ENCODE measurements at places on chromosomes 2 and 18. TPM values are rescaled to one million over a fixed set of nuclear protein-coding genes. Genes with fewer than 3 reads are reported as not detected.

The FAM110C gene
- total RNA-seq, result 0.72 TPM

The OSR1 gene
- not detected for total RNA-seq

The TBR1 gene
- total RNA-seq, result 0.05 TPM

- no peak for DNase-seq
- H3K4me1 ChIP-seq, result no peaks in the 10 kb centered on the region
- no peak overlapping the region for H3K4me3 ChIP-seq
- H3K36me3 ChIP-seq, result no peaks in the 10 kb centered on the region
- peaks cover 27% of the 10 kb centered on the region for H3K27me3 ChIP-seq
Observed at GRCh38 chr2:71464389-71464788, 11.0 kb downstream of the DYSF start.

DNA sequence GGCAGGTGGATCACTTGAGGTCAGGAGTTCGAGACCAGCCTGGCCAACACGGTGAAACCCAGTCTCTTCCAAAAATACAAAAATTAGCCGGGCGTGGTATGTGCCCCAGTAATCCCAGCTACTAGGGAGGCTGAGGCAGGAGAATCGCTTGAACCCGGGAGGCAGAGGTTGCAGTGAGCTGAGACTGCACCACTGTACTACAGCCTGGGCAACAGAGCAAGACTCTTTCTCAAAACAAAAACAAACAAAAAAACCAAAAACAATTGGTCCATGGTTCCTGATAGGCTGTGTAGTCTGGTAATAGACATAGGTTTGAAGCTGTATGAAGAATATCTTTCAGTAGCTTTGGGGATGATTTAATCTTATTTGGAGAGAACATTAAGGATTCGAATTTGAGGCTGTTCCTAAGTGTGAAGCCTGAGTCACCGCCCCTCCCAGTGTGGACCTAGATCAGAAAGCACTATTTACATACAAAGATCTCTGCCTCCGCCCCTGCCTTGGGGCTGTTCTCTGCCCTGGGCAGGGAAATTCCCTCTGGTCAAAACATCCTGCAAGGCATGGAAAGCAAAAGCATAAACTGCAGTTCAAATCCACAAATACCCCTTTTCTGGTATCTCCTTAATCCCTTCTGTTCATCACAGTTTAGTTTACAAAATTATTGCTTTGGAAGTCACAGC lies 52.8 kb upstream of the PMAIP1 start:
- peak overlapping the region; percentile 53 for H3K4me3 ChIP-seq
- peak; percentile 49 for DNase-seq

DNA sequence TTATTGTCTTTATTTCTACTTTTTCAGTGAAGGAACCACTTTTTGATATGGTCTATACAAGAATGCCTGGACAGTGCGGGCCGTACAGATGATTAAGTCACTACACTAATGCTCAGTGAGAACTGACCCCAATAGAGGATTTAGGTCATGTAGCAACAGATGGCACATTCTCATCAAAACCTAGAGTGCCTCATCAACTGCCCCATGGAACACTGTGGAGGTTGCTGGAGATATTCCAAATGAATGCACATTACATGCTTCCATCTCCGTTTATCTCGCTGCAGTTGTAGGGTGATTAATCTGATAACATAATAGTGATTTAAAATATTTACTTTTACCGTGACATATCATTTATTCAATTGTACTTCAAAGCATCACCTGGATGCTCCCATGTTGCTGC lies 41.8 kb upstream of the COPS8 start:
- no peak for DNase-seq
- H3K4me3 ChIP-seq, result no peak overlapping the region
- H3K36me3 ChIP-seq, result peaks cover 4% of the 10 kb centered on the region
- no peak overlapping the region for H3K27ac ChIP-seq
- peaks cover 7% of the 10 kb centered on the region for H3K27me3 ChIP-seq
- H3K4me1 ChIP-seq, result no peaks in the 10 kb centered on the region

DNA sequence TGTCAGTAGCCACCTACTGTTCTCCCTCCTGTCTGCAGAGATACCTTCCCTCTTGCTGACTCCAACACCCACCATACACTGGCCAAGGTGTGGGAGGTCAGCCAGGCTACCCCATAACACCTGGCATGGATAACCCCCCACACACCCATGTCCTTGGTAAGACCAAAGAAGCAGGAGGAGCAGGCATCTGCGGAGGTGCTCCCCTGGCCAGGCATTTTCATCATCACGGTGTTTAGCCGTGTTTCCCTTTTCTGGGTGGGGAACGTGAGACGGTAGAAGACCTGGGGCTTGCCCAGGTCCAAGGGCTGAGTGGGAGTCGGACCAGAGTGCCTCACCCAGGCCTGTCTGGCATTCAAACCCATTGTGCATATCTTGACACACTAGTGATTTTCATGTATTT lies 150.3 kb downstream of the SMAD7 start:
- H3K27me3 ChIP-seq, result no peaks in the 10 kb centered on the region
- no peak overlapping the region for H3K27ac ChIP-seq
- H3K4me3 ChIP-seq, result no peak overlapping the region
- no peaks in the 10 kb centered on the region for H3K36me3 ChIP-seq
- peaks cover 54% of the 10 kb centered on the region for H3K4me1 ChIP-seq

DNA sequence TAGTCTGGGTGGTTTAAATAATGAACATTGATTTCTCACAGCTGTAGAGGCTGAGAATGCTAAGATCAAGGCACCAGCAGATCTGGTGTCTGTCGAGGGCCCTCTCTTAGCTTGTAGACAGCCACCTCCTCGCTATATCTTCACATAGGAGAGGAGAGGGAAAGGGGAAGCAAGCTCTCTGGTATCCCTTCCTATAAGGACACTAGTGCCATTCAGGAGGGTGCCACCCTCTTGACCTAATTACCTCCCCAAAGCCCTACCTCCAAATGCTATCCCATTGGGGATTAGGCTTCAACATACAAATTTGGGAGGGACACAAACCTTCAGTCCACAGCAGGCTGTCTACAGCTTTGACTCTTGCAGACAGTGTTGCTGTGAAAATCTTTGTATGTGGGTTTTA lies 76.7 kb downstream of the BOLA3 start:
- no peak for DNase-seq
- H3K27ac ChIP-seq, result no peak overlapping the region
- peaks cover 20% of the 10 kb centered on the region for H3K4me1 ChIP-seq
- H3K36me3 ChIP-seq, result peaks cover 6% of the 10 kb centered on the region

GRCh38 chr2:15819562-15820256 lies 120.6 kb upstream of the MYCN start:
- H3K36me3 ChIP-seq, result no peaks in the 10 kb centered on the region
- H3K27ac ChIP-seq, result no peak overlapping the region
- H3K4me1 ChIP-seq, result no peaks in the 10 kb centered on the region
- H3K27me3 ChIP-seq, result peaks cover 47% of the 10 kb centered on the region
- no peak overlapping the region for H3K4me3 ChIP-seq

The FAM237A gene
- total RNA-seq, result not detected

DNA sequence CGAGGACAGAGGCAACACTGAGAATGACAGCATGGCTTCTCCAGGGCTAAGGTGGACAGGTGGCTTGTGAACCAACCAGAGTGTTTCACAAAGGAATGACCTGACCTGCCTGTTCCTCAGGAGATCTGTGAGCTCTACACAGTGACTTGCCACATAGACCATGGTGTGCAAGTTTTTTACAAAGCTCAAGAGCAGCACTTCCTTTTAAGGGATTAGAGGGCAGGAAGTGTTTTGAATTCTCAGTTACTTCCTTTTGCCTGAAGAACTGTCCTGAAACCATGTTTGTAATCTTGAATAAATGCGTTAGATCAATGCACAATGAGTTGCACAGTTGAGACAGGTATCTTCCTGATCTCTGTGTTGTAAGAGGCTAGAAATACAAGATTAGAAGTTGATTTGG lies 421.9 kb downstream of the THSD7B start:
- H3K4me3 ChIP-seq, result no peak overlapping the region
- H3K36me3 ChIP-seq, result no peaks in the 10 kb centered on the region
- no peaks in the 10 kb centered on the region for H3K4me1 ChIP-seq
- DNase-seq, result no peak

- peak overlapping the region; percentile 83 for H3K27ac ChIP-seq
- H3K4me3 ChIP-seq, result peak overlapping the region; percentile 54
- no peak for DNase-seq
Observed at GRCh38 chr18:48813833-48814489, 136.8 kb downstream of the SMAD7 start.

DNA sequence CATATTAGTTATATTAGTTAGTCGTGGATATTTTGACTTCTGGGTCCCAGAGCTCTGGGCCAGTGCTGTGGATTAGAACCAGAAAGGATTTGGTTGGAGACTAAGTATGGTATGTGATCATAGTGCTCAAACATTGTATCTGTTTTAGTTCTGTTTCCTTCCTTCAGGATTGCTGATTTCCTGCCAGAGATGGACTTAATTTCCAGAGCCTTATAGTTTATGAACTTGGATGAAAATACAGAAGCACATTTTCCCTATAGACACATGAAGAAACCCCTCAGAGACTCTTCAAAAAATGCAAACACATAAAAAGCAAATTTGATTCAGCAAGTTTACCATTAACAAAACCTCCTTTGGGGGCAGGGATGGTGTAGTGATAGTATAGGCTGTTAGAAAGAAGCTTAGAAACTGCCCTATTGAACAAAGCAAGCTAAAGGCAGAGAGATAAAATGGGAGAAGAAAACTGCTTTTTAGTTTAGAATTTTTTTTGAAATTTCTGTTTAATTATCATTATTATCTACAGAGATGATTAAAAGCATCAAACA lies 88.7 kb upstream of the EFEMP1 start:
- no peak overlapping the region for H3K4me3 ChIP-seq
- H3K4me1 ChIP-seq, result no peaks in the 10 kb centered on the region
- no peak for DNase-seq
- H3K27me3 ChIP-seq, result no peaks in the 10 kb centered on the region

The FBXO15 gene
- 1.0 TPM for total RNA-seq

DNA sequence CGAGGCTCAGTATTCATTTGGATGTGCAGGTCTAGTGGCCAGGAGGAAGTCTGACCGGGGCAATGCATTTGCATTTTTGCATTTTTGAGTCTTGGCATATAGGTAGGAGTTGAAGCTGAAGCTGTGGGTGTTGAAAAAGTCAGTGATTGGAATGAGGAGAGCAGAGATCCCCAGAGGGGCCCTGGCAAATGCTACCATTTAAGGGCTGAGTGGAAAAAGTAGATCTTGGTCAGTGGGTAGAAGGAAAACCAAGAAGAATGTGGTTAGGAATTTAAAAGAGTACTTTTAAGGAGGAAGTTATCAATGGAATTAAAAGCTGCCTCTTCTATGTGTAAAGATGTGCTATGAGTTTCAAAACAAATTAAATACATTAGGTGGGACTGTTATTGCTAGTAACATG lies 143.0 kb downstream of the ZEB2 start:
- peaks cover 56% of the 10 kb centered on the region for H3K4me1 ChIP-seq
- no peaks in the 10 kb centered on the region for H3K36me3 ChIP-seq
- no peak for DNase-seq

The ZNF516 gene
- total RNA-seq, result 13.2 TPM

DNA sequence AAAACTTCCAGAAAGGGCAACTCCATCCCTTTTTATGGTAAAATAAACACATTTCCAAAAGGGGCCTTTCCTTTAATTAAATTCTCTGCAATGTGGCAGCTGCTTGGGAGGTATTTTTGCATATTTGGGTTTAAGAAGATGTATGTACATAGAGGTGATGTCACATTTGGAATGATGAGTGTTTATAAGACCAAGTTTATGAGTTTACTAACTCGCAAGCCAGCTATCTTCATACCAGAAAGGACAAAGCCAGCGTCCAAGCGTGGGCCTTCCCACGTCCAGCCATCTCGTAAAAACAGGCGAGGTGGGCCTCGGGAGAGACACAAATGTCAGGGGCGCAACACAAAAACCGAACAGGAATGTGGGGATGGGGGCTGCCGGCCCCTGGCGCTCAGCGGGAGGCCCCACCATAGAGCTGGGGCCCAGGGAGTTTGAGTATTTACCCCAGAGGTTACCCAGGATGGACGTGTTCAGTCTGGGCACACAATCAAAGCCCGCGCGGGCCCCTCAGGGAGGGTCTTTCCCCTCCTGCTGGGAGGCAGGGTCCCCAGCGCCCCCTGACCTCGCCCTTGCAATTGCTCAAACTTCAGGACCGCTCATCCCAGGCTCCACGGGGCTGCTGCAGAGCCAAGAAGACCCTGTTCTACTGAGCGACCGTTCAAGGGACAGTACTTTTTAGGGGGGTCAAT lies 137.3 kb downstream of the TWIST2 start:
- H3K4me1 ChIP-seq, result no peaks in the 10 kb centered on the region
- no peak overlapping the region for H3K4me3 ChIP-seq
- peaks cover 9% of the 10 kb centered on the region for H3K27me3 ChIP-seq
- no peak for DNase-seq
- H3K27ac ChIP-seq, result no peak overlapping the region

GRCh38 chr18:24414349-24415003 lies 12.0 kb upstream of the IMPACT start:
- peaks cover 36% of the 10 kb centered on the region for H3K4me1 ChIP-seq
- peaks cover 11% of the 10 kb centered on the region for H3K36me3 ChIP-seq
- no peak overlapping the region for H3K27ac ChIP-seq
- H3K4me3 ChIP-seq, result no peak overlapping the region
- H3K27me3 ChIP-seq, result peaks cover 46% of the 10 kb centered on the region
- DNase-seq, result peak; percentile 31

Data from activated T-cell treated with anti-CD3 and anti-CD28 coated beads, Interleukin-2, amount 50 U/mL, for 72 hours (primary cell).